ENCODE measurements at places on chromosomes 6 and 20.

DNA sequence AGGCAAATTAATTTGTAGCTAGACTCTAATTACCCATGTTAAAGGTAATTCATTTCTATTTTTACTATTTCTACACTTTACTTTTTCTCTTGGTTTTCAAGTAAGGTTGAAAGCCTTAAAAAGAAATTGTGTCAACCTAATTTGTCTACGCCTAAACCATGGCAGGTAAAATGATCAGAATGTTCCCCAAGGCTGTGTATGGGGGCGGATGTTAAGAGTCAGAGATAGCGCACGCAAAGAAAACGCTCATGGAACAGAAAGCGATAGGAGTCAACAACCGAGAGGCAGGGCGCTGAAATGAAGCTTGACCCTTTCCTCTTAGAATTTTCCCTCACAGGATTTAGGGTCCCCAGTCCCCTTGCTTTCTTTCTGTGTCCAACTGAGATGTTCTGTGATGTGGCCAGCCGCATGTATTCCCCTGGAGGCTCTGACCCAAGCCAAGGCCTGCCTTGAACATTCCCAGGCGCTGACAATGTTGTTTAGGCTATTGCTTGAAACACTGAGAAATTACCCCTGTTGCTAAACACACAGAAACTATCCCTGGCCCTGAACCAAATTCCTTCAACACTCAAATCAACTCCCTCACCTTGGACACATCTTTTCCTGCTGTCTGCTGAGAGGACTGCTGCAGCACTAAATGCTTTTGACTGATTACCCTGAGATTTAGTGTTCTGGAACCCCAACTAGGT, 10.9 kb downstream of the PSMB1 start:
- no peak for DNase-seq

DNA sequence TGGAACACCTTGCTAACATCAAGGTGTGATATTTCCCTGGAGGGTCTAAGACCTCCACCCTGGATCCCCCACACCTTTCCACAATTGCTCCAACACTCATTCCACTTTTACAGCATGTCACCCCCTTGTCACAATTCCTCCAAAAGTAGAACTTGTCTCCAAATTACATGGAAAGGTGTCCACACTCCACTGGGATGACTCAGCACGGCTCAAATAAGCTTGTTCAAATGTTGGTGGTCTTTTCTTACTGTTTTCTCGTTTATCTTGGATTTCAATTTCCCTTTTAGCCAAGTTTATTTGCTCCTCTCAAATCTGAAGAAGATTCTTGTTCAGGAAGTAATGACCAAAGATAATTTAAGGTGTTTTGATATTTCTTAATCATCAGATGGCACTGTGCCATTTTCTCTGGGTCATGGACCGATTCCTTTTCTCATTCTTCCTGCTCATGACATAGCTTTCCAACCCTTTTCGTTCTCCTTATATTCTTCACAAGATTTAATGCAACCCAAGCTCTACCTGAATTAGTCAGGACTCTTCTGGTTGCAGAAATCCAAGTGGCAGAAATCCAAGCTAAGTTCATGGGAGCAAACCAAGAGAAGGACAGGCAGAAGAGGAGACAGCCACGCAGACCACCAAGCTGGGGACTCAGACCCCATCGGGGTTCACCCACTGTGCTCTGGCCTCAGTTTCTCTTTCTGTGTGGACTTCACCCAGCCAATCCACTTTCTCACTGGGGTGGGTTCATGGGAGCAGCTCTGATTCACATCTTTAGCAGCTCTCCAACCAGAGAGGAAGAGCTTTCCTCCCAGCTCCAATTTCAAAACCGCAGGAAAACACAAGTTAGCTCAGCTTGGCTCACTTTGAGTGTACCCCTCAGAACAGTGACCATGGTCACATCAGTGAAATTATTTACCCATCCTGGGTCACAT, 110.5 kb upstream of the CDYL start:
- no peak for DNase-seq

DNA sequence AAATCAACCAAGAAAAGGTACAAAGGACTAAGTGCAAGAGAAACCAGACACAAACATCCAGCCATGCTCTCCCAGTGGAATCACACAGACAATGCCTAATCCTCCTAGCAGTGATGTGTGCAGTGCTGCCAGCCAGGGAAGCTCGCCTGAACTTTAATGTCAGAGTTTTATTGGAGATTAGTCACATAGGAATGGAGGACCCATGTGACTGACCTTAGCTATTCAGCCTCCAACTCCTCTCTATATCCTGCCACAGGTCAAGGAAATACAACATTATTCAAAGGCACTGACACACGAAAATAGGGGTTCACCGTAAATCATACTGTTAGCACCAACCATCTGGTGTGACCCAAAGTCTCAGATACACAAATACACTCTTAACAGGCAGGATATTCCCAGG, 684.6 kb downstream of the DOK5 start:
- DNase-seq = no peak

DNA sequence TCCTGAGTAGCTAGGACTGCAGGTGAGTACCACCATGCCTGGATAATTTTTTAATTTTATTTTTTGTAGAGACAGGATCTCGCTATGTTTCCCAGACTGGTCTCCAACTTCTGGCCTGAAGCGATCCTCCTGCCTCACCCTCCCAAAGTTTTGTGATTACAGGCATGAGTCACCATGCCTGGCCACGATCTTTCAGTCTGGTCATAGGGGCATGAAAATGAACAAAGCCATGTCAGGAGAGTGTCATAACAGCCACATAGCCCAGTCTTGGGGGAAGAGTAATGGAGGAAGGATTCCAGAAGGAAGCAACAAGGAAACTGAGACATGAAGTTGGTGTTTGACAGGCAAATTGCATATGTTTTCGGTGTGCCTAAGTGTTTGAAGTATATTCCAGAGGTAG, 17.0 kb upstream of the SNX3 start:
- DNase-seq = no peak

GRCh38 chr6:40408786-40409542, 178.2 kb downstream of the LRFN2 start:
- no peak for DNase-seq

DNA sequence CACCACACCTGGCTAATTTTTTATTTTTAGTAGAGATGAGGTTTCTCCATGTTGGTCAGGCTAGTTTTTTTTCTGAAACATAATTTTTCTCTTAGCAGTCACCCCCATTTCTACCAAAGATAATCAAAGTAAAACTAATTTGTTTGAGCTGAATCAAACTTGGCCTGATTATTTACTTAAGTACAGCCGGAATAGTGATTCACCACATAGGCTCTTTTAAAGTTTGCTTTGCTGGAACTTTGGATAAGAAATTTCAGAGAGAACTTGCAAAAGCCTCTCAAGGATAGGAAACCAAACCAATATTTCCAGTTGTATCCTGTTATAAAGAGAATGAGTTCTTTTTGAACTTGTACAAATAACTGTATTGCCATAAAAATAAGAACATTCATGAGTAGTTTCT, 105.0 kb upstream of the SYNCRIP start:
- no peak for DNase-seq

DNA sequence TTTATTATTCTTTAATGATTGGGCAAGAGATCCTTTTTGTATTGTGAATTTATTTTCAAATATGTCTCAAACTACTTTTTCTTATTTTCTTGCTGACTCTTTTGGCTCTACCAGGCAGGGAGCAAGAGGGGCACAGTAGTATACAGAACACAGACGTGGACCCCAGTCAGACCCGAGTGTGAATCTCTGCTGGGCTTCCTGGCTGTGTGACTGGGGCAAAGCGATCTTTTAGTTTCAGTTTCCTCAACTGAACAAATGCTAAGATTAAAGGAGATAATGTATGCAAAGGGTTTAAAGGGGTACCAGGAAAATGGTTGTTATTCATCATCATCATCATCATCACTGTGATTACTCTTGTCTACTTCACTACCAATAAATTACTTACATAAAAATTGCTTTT, 317.5 kb downstream of the HIVEP2 start:
- DNase-seq = no peak

DNA sequence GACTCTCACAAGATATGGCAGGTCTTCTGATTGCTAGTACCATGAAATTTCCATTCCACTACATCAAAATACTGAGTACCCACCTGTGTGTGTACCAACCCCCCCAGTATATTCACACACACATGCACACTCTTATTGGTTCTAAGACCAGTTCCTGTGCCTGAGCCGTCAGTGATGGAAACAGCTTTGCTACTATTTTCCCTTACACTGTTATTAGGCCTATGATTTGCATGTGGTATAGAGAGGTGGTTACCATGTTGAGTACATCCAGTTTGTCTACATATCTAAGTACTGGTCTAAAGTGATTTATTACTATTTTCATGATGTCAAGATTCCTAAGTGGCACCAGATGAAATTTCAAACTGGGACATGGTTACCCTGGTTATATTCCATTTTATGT, 459.9 kb downstream of the BCKDHB start:
- DNase-seq = no peak

GRCh38 chr6:119454714-119455113, 105.2 kb upstream of the MAN1A1 start:
- no peak for DNase-seq

DNA sequence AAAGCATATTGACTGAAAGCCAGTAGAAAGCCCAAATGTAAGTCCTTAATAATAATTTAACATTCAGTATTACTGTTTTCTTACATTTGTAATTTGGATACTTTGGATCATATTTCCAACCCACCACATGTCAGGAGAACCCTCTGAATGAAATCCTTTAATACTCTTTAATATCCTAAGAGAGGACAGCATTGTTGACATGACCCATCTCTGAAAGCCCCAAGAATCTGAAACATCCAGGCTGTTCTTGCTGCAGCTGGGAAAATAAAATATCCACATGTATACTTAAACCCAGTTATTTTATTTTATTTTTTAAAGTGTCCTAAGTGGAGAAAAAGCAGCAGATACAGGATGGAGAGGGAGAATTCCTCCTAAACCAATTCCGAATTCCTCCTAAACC, 130.8 kb upstream of the RIPOR2 start:
- no peak for DNase-seq

DNA sequence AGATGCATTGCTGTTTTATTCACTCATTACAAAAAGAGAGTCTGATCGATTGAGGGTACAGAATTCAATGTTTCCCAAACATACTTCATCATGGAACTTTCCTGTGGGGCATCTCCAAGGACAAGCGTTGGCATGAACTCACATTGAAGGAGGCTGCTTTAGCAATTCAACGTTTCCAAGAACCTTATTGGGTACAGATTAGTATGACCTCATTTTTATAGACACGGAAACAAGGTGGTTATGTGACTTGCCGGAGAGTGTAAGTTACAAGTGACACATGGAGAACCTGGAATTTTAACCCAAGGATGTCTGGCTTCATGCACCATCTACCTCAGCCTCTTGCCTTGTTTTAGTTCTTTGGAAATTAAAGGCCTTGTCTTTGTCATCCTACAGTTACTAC, 8.8 kb downstream of the GPR31 start:
- no peak for DNase-seq

DNA sequence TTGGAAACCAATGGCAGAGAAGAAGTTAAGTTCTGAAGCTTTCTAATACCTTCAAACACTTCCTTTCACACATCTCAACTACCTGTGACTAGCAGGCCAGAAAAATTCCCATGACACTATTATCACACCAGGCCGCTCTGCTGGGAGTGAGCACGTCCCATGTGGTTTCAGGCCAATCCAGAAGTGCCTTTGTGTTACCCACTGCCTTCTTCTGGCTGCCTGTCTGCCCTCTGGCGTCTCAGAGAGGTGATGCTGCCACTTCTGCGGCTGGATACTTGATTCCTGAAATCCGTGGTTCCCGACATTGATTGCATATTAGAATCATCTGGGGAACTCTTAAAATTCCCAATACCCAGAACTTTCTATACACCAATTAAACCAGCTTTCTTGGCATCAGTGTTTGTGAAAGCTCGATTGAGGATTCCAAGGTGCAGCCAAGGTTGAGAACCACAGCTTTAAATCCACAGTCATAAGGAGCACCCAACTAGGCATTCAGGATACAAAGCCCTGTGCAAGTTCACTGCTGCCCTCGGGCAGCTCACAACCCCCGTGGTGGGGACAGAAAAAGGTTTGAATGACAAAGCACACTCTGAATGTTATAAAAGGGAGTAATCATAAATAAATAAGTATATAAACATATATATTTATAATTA, 65.6 kb downstream of the STMND1 start:
- no peak for DNase-seq

DNA sequence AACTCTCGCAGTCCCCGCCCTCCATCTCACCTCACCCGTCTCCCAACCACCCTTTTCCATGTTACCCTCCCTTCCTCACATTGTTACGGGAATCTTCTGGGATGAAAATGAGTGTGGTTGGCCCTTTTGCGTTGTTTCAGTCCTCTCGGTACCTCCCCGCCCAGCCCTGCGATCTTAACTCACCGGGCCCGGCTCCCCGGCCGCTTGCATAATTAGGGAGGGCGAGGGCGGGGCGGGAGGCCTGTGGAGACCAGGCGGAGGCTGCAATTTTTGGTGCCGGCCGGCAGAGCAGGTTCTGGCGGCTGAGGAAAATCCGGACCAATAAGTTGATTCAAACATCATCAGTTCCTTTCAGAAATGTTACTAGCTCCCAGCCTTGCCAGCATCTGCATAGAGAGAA, 25.2 kb downstream of the TFAP2B start:
- no peak for DNase-seq

GRCh38 chr20:35316086-35316485, 23.9 kb upstream of the FAM83C start:
- DNase-seq = no peak

All from stimulated activated CD8-positive, alpha-beta memory T cell treated with anti-CD3 and anti-CD28 coated beads, Interleukin-7, amount 100 ng/mL, for 1 hour (primary cell).